Stimulated activated CD4-positive, alpha-beta T cell treated with anti-CD3 and anti-CD28 coated beads, Interleukin-1b, Interleukin-23, amount 100 ng/mL, for 1 hour (primary cell): ENCODE measurements at places on chromosomes 16 and 17.

DNA sequence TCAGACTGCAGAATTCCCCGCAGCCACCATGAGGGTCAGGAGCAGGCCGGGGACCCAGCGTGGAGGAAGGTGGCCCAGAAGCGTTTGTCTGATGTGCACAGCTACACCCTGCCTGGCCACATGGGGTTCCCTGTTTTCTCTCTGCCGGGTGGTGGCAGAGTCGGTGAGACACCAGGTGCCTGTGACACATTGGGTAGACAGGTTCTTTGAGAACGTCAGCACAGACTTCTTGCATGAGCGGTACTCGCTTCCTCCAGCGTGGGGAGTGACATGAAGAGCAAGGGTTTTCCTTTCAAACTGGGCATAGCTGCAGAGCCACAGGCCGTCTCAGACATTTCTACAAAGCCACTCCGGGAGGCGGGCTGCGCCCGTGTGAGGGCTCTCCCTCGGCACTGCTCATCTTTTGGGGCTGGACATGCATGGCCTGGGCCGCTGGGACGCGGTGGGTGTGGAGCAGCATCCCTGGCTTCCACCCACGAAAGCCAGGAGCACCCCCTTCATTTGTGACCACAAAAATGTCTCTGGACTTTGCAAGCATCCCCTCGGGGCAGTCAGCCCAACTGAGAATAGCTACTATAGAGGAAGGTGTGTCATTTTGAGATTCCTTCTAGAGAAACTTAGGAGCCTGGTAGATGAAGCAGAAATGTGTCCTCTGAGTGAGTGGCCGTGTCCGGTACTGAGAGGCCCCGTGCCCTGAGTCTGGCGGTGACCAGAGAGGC, 26.0 kb downstream of the NME3 start:
- no peak for DNase-seq

DNA sequence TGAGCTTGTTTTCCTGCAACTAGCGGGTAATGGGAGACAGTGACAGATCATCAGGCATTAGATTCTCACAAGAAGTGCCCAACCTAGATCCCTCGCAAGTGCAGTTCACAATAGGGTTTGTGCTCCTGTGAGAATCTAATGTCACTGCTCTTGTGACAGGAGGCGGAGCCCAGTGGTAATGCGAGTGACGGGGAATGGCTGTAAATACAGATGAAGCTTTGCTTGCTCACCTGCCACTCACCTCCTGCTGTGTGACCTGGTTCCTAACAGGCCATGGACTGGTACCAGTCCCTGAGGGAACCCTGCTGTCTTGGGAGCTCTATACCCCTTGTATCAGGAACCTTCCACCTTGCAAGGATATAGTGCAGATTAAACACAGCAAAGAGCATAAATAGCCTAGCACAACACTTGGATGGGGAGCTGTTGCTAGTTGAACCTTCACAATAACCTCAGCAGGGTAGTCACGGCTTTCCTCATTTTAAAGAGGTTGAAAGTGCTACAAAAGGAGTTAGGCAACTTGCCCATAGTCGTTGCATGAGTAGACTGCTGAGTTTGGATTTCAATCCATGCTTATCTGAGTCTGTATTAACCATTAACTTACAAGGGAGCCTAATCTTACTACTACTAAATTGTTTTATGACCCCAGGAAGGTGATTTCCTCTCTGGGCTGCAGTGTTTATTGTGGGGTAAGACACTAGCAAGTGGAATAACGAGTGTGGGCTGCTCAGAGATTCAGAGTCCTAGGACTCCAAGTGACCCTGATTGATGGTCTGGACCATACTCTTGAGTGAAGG, 156.6 kb upstream of the ZFHX3 start:
- no peak for DNase-seq

DNA sequence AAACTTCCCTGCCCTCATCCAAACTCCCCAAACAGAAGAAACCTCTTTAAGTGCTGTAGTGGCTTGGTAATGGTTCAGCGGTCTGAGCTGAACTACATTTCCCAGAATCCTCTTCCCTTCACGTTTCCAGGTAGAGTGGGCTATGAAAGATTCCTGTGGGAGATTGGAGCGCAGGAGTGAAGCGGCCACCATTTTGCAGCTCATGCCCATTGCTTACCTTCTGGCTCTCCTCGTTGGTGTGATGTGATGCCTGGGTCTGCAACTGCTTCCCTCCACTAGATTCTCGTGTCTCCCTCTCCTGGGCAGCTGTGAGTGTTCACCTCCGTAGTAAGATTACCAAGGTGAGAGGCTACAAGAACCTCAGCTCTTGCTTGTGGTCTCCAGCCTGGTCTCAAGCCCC, 82.1 kb downstream of the GPR139 start:
- DNase-seq = no peak

DNA sequence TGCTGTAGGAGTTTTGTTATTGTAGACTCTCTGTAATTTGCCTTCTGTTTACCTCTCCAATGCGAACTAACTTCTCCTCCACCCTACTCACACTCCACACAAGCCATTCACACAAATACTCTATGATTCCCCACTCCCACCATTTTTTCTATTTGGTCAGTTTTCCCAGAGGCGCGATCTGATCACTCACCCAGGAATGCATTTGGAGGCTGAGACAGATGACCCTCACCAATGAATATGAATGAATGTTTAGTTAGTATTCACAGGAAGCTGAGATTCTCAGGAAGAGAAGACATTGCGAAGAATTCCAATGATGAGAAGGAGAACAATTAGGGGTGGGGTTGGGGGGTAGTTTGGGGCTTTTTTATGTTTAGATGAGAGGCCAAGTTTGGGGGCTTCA, 10.5 kb upstream of the ANKFN1 start:
- no peak for DNase-seq

DNA sequence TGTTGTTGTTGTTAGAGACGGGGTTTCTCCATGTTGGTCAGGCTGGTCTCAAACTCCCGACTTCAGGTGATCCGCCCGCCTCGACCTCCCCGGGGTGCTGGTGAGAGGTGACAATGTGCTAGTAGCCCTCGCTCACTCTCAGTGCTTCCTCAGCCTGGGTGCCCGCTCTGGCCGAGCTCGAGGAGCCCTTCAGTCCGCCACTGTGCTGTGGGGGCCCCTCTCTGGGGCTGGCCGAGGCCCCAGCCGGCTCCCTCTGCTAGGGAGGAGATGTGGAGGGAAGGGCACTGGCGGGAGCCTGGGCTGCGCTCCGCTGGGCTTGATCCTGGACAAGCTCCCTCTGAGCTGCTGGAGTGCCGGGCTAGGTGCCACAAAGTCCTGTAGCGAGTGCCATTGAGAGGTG, 21.7 kb upstream of the RBL2 start:
- DNase-seq = no peak

- DNase-seq = no peak
Observed at GRCh38 chr16:50599494-50599893, 51.3 kb downstream of the NKD1 start.

DNA sequence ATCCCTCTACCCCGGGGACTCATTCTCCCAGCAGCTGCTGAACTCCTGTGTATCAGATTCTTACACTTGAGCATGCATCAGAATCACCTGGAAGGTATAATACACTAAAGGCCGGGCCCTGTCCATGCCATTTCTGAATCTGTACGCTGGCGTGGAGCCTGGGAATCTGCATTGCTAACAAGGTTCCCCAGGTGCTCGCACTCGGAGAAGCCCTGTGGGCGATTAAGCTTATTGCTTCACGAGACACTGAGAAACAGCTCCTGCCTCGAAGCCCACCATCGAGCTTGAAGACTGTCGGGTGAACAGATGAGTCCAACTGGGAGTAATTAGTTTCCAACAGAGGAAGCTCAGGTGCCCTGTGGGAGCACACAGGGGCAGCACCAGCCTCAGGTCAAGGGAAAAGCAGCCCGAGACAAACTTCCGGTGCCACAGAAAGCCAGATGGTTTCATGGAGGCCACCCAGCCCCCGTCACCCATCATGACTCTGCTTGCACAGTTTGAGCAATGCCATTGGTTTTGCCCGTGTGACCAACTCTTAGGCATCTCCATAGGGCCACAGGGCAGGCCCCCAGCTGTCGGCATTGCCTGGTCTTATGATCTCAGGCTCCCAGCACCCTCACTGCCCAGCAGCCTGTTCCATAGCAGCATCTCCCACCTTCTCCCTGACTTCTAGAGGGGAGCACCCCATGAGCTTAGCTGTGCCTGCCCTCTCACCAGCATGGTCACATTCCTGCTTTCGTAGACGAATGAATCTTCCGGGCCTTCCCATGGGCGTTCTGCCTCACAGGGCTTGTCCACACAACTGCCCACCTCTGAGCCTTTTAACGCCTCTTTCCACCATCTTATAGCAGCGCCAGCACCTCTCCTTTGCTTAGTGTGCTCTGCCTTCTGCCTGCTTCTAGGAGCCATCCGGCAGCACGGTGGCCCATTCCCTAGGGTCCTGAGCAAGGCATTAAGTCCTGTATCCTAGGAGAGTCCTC, 10.9 kb downstream of the CTRB2 start:
- no peak for DNase-seq

DNA sequence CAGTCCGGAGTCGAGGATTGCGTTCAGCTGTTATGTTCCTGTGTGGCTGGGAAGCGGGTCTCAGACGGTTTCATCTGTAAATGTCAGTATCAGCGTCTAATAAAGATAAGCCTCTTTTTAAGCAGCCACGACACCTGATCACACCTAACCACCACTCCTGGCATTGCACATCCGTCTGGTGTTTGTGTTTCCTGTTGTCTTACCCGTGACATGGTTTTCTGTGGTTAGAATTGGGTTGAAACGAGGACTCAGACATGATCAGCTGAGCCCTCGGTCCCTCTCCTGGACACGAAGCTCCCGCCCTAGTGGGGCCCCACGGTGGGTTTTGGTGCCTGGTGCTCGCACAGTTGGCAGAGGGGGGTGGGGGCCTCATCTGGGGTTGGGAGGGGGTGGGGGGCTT, 18.3 kb downstream of the CPNE7 start:
- DNase-seq = no peak

DNA sequence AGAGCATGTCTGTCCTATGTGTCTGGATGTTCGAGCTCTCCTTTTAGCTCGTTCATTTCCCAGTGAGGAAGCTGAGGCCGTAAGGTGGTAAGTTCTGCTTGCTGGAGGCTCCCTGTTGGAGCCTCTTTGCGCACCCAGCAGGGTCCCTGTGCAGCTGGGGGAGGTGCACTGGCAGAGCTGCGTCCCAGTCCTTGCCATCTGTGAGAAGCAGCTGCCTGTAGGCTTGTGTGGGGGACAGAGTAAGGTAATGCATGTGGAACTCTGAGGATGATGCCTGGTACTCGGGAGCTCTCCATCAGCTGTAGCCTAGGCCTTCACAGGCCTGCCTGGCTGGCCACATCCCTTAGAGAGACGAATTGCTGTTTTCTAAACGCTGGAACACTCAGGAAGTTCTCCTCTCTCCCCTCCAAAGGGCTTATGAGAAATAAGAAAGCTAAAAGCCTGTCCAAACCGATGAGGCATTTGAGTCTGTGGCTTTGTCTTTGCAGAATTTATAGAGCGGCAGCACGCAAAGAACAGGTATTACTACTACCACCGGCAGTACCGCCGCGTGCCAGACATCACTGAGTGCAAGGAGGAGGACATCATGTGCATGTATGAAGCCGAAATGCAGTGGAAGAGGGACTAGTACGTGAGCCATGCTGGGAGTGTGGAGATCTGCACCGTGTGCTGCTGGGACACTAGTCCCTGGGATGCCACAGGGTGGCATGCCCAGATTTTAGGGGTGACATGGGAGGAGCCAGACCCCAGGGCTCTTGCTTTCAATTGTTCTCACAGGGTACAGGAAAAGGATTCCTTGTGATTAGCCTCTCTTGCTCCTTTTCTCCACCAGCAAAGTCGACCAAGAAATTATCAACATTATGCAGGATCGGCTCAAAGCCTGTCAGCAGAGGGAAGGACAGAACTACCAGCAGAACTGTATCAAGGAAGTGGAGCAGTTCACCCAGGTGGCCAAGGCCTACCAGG, 1.6 kb downstream of the NDUFB10 start:
- no peak for DNase-seq

DNA sequence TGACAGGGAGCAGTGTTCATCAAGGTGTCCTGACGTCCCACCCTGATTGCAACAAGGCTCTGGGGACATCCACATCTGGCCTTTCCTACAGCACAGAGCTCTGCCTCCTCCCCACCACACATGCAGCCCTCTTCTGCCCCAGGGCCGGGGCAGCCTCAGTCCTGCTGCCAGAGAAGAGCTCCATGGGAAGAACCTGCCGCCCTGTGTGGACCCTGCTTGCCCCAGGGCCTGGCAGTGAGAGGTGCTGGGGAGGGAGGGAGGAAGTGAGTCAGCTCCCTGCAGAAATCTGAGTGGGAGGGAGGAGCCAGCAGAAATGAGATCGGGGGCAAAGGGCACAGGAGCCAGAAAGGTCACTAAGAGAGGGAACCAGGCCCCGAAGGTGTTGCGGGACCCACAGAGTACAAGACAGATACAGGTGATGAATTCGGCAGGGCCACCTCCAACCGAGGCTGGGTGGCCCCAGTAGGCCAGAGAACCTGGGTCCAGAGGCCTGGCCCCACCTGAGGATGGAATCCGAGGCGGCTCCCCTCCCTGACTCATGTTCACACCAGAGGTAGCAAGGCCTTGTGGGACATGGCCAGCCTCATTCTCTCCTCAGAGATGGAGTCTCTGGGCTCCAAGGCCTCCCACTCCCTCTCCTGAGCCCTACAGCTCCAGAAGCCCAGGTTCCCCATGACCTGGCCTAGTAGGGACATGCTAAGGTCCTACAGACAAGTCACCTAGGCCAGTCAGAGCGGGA, 24.8 kb downstream of the MYO18A start:
- no peak for DNase-seq

GRCh38 chr17:49051269-49051668, 54.1 kb downstream of the IGF2BP1 start:
- DNase-seq = no peak

DNA sequence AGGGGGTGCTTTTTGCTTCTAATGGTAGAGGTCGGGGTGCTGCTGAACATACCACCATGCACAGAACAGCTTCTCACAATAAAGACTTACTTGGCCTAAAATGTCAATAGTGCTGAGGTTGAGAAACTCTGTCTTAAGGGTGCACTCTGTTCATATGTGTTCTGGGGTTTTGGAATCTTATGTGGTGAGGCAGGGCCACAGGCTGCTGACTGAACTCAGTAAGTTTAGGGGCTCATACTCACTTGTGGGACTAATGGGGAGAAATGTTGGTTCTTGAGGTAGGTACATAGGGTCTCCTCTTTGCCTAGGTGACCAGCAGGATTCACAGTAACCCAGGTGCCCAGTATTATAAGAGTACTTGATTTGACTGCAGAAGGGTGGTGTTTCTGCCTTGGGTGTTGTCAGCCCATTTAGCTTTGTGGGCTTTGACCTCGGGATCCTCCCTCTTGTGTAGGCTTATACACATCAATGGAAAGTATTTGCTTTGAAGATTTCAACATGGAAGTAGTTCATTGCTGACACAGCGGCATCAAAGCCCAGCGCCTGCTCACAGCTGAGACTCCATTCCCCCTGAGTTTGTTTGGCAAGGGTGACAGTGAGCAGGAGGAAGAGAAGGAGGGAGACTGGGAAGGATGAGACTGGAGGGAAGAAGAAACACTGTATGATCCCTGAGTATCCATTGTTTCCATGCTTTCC, 17.2 kb downstream of the SLC7A6 start:
- DNase-seq = no peak

DNA sequence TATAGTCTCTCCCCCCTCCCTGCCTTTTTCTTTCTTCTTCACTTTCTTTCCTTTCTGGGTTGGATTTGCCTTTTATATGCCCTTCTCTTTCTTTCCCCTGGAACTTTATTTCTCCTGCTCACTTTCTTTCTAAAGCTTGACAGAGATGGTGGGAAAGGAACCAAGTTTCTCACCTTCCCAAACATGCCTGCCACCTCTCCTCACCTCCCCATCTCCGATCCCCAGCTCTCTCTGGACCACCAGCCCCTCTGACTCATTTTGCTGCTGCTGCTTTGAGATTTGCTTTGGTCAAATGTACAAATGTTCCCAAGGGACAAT, 6.7 kb upstream of the LHX1 start:
- no peak for DNase-seq

GRCh38 chr17:37834168-37834567, 89.3 kb upstream of the HNF1B start:
- DNase-seq = no peak
